ENCODE measurements at places on chromosomes 7 and 10. TPM values are rescaled to one million over a fixed set of nuclear protein-coding genes. Genes with fewer than 3 reads are reported as not detected.

GRCh38 chr10:30534465-30535144 lies 94.9 kb downstream of the LYZL2 start:
- DNase-seq: peak; percentile 47

GRCh38 chr7:96415293-96415940 lies 93.5 kb upstream of the SLC25A13 start:
- no peak for DNase-seq

DNA sequence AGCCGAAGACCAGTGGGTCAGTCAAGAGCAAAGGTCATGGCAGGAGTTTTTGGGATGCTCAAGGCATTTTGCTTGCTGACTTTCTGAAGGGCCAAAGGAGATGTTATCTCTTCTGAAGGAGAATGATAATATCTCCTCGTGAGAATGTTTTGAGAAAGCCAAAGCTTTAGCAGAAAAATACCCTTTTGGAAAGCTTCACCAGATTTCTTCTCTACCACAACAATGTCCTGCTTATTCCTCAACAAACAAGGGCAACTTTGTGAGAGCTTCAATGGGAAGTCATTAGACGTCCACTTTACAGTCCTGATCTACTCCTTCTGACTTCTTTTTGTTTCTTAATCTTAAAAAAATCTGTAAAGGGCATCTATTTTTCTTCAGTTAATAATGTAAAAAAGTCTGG lies 132.8 kb upstream of the DNAJB12 start:
- DNase-seq: no peak

DNA sequence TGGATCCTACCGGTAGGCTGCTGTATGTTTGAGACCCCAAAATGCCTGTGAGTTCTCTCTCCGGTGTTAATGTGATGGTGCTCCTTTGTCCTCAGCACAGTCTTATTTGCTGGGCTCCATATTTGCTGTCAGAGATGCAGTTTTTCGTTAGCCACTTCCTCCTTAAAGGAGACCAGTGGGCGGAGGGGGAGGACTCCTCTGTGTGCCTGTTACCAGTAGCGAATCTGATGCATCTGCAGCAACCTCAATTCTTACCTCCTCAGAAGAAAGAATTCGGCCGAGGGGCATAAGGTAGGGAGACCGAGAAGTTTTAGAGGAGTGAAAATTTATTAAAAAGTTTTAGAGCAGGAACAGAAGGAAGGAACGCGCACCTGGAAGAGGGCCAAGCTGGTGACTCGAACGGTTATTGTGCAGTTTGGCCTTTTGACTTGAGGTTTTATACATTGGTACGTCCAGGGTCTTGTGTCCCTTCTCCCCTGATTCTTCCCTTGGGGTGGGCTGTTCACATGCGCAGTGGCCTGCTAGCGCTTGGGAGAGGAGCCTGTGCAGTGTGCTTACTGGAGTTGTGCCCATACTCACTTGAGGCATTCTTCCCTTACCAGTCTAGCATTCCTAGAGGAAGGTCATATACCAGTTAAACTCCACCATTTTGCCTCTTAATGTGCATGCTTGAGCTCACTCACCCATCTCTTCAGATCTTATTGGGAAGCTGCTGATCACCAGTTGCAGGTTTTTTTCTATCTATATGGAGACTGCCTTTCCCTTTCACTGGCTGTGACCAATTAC lies 49.5 kb downstream of the GNAI1 start:
- no peak for DNase-seq

DNA sequence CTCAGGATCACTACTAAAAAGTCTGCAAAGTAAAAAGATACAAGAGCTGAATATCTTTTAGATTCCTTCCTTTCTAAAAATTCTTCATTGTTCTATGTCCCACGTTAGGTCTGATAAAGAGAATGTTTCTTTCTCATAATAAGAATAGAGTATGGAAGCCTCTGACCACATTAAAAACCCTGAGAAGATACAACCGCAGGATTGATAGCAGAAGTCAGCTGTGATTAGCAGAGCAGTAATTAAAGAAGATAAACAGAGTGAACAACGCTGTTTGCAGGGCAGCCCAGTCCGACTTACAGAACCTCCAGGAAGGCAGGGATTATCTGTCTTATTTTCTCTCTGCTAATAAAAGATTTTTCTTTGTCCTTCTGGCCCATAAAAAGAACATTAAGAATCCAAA lies 31.4 kb upstream of the PITRM1 start:
- no peak for DNase-seq

GRCh38 chr10:33129141-33129995 lies 171.3 kb upstream of the ITGB1 start:
- DNase-seq: peak; percentile 69

GRCh38 chr7:25868509-25868908 lies 283.5 kb upstream of the NFE2L3 start:
- no peak for DNase-seq

- DNase-seq: peak; percentile 47
Measured at GRCh38 chr10:18607503-18608378, 43.6 kb downstream of the NSUN6 start.

GRCh38 chr10:49187044-49187484 lies 1.1 kb downstream of the TMEM273 start:
- DNase-seq: no peak

GRCh38 chr7:137545059-137545716 lies 201.7 kb upstream of the PTN start:
- DNase-seq: no peak

- peak; percentile 71 for DNase-seq
Measured at GRCh38 chr10:107442035-107442505, 277.6 kb upstream of the SORCS1 start.

DNA sequence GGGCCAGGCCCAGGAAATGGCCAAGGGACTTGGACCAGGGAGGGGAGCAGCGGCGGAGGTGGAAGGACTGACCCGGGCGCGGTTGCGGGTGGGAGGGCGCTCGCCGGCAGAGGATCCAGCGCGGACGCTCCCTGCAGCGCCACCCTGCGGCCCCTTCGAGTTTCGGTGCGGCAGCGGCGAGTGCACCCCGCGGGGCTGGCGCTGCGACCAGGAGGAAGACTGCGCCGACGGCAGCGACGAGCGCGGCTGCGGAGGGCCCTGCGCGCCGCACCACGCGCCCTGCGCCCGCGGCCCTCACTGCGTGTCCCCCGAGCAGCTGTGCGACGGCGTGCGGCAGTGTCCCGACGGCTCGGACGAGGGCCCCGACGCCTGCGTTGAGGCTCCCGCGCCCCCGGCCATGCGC lies 16.8 kb upstream of the ZNF467 start:
- DNase-seq: no peak

- peak; percentile 60 for DNase-seq
Measured at GRCh38 chr10:26486304-26486703, 48.2 kb downstream of the APBB1IP start.

CNTNAP2 gene
- total RNA-seq: 2.8 TPM

NEUROD6 gene
- not detected for total RNA-seq

ACHE gene
- 0.15 TPM for total RNA-seq

OR2A12 gene
- total RNA-seq: not detected

ADCYAP1R1 gene
- 0.17 TPM for total RNA-seq

TAS2R3 gene
- 0.08 TPM for total RNA-seq

UPK3BL1 gene
- total RNA-seq: 7.2 TPM

VAX1 gene
- total RNA-seq: not detected

All from H4 (cell line).